ENCODE measurements at places on chromosomes 7 and 10.

DNA sequence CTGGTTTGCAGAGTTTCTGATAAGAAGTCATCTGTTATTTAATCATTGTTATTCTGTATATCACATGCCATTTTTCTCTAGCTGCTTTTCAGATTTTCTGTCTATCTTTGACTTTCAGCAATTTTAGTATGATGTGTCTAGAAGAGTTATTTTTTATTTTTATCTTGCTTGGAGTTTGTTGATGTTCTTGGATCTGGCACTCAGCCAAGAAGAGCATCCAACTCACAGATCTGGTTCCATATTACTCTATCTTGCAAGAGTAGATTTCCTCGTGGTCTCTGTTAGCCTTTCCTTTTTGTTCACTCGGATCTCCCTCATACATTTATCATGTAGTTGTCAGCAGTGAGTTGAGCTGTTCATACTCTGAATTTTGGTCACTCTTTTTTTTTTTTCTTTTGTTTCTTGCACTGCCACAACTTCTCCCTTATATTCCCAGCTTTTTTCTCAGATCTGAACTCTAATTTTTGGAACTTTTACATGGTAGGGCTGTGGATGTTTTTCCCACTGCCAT is 54.8 kb upstream of the CALCR start:
- DNase-seq: no peak

DNA sequence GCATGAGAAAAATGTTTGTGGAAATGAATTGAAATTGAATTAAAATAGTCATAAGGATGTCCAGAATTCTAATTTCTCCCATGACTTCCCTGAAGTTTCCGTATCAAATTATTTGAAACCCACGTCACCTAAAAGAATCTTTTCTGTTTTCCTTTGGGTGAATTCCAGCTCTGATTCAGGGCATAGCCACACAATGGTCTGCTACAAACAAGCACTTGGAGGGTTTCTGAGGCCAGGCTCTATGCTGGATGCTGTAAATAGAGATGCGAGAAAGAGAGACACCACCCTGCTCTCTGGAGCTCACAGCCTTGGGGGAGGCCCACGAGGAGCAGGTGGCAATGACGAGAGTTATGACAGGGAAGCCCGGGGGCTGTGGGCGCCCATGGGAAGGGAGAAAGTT is 33.6 kb downstream of the GHRHR start:
- DNase-seq: no peak

GRCh38 chr10:132305654-132306342 is 2.0 kb downstream of the STK32C start:
- DNase-seq: no peak

DNA sequence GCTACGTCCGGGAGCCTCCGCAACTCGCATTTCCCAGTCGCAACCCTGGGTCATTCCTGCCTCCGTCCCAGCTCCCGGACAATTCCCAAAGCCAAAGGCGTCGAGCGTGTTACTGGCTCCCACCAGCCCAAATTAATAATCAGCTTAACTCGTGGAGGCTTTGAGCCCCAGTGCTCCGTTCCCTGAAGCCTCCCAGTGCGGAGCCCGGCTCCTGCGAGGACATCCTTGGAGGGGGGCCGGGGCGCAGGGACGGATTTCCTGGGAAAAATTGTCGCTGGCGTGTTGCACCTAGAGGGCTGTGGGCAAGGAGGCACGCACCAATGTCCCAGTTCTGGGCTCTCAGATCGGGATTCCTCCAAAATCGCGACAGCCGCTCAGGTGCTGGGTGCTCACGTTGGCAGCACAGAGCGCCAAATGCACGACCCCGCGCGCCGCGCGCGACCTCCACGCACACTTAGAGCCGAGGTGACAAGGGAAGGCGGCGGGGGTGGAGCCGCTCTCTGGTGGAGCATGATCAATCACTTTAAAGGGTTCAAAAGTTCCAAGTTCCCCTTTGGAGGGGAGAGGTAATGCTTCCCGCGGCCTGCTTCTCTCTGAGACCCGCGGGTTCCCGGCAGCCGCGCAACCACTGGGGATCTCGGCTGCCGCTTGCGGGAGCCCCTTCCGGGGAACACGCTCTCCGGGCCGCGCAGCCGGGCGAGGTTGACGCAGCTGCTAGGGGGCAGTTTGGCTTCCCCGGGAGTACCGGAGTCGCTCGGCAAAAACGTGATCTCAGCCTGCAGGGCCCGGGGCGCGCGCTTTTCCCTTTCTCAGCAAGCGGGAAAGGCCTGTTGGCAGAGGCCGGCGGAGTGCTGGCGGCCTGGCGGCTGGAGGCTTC is 25.5 kb downstream of the SKIDA1 start:
- no peak for DNase-seq

DNA sequence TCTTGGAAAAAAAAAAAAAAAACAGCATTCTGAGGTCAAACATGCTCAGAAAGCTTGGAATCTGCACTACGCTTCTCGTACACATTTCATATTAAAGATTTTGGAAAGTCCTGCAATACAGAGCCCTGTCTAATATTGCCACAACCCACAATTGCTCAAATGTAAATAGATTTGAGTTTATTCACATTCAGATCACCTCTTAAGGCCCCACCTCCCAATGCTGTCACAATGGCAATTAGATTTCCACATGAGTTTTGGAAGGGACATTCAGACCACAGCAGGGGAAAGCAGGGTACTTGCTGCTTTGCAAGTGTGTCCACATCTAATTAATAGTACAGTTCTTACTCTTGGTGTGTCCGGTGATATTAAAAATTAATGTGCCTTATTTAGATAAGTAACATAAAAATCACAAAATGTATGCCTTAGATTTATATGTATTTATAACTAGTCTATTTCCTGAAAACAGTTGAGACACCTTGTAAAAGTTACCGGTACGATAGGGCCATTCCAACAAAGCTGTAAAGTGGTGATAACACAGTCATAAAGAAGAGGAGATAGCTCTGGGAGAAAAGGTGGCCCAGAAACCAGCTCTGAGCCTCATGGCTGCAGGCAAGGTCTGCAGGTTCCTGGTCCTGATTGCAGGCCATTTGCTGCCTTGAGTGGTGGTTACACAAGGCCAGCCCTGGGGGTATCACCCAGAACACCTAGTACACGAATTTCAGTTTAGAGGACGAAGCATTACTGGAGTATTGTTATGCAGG is 27.9 kb downstream of the EGFR start:
- DNase-seq: no peak

Measured in GM10248 (cell line).